ENCODE measurements at places on chromosomes 12 and 14.

GRCh38 chr14:22887260-22887989, 4.4 kb downstream of the REM2 start:
- DNase-seq: no peak

DNA sequence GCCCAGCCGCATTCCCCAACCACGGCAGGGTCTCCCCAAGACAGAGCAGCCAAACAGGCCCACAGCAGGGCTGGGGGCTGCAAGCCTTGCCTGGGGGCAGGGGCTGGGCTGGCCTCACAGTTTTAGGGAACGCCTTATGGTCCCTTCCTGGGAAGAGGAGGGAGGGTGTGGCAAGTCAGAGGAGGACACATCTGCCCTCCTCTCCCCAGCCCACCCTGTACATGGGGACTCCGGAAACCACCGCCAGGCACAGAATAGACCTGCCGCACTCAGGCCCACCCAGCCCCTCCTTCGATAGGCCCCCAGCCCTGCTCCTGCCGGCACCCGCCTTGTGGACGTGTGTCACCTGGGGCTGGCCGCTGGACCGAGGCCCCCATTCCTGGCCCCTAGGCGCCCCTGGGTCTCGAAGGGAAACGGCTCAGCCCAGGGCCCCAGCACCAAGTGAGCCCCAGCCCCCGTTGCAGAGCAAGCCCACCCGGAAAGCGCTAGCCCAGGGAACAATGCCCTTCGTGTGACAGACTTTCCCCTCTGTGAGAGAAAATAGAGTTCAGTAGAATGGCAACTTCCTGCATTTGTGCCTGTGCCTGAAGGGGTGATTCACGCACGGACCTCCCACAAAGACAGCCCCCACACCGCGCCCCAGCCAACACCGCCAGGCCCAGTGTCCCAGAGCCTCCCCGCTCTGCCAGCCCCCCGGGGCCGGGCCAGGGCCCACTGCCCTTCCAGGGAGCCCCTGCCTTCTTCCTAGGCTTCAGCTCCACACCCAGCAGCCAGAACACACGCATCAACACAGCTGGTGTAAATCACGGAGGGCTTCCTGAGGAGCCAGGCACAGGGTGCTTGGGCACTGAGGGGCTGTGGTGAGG, 12.0 kb upstream of the NUDT14 start:
- no peak for DNase-seq

- no peak for DNase-seq
Observed at GRCh38 chr12:132323171-132324010, 6.0 kb downstream of the GALNT9 start.

DNA sequence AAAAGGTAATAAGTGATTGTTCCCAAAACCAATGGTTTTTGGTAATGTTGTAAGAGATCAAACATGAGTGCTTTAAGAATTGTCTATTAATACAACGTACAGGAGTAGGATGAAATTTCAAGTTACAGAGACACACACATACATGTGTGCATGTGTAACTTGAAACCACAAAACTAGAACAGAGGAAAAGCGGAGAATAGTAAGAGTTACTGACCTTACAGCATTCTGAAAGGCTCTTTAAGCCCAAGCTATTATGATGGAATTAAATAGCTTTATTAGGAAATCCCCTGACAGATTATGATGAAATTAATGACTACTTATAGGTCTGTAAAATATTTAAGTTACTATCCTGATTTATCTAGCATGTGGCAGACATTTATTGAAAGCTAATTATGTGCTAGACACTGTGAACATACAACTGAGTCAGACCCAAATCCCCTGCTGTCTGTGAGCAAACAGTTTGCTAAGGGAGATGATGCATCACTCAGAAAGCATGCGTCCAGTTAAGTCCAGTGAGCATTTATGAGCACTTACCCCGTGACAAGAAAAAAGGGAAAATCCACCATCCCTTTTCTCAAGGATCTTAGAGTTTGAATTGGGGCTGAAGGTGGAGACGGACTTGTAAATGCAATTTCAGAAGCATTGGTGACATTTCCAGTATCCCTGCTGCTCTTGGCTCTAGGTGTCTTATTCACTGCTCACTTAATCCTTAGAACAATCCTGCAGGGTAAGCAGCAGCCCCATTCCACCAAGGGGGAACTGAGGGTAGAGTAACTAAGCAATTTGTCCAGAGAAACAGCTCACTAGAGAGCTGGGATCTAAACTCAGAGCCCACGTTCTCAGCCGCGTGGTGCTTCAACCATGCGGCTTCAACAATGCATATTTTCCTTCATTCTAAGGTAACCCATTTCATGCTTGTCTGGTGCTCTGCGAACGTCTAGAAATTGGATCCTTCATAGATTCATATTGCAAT, 117.4 kb downstream of the EML1 start:
- DNase-seq: no peak

- DNase-seq: no peak
Observed at GRCh38 chr12:92030618-92031017, 115.0 kb downstream of the BTG1 start.

GRCh38 chr14:98173305-98173704, 1098.7 kb downstream of the BCL11B start:
- no peak for DNase-seq

DNA sequence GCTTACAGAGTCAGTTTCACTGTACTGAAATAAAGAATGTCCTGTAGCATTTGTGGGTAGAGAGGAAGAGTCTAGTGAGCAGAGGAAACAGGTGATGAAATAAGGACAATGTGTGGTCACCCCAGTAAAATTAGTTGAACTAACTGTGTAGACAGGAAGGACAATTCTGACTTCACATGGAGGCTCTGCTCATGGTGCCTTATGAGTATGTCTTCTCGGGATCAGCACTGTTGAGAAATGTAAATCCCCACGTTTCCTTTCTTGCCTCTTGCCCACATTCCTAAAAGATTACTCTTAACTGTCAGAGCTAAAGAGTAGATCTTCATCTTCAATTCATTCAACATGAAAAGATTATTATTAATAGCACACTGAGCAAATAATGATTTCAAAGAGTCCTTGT, 113.2 kb upstream of the FLRT2 start:
- DNase-seq: no peak

GRCh38 chr14:64253672-64254071, 40.5 kb downstream of the ESR2 start:
- DNase-seq: no peak

- DNase-seq: no peak
Observed at GRCh38 chr14:88079624-88080023, 74.7 kb downstream of the GPR65 start.

- DNase-seq: no peak
Observed at GRCh38 chr14:100587086-100587762, at the start of gene BEGAIN. Gene BEGAIN (minus strand): TSS chr14:100587417. CDS start chr14:100587290, 127 bp downstream.

DNA sequence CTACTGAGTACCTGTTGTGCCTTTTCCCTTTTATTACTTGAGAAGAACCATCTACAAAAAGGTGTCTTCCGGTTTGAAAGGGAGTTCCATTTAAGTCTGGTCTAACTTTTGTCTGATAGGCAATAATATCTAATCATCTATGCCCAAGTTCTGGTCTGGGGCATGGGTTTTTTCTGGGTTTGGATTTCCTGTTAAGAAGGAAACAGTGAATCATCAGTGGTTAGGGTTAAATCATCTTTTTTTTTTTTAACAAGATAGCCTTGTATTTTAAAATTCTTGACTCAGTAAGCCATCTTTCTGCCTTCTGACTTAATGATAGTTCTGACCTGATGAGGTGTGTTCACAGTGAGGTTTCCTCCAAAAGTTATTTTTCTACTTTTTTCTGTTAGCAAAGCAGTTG, 29.3 kb upstream of the CPNE8 start:
- no peak for DNase-seq

DNA sequence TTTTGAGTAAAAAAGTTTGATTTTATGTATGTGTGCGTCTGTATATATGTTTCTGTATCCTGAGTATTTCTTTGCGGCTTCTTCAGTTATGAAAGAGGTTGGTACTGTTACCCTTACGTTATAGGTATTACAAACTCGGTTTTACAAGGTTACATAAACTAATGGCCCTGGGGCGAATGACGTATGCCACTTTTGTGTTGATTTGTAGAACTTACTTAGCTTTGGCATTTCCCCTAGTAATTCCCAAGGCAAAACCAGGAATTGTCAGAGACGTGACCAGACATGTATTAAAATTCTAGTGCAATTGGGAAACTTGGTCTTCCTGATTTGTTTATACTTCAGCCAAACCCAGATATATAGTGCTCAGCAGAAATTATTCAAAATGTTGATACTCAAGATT, 93.3 kb downstream of the DUSP16 start:
- DNase-seq: no peak

- no peak for DNase-seq
Observed at GRCh38 chr14:91424813-91425530, 7.4 kb upstream of the CCDC88C start.

DNA sequence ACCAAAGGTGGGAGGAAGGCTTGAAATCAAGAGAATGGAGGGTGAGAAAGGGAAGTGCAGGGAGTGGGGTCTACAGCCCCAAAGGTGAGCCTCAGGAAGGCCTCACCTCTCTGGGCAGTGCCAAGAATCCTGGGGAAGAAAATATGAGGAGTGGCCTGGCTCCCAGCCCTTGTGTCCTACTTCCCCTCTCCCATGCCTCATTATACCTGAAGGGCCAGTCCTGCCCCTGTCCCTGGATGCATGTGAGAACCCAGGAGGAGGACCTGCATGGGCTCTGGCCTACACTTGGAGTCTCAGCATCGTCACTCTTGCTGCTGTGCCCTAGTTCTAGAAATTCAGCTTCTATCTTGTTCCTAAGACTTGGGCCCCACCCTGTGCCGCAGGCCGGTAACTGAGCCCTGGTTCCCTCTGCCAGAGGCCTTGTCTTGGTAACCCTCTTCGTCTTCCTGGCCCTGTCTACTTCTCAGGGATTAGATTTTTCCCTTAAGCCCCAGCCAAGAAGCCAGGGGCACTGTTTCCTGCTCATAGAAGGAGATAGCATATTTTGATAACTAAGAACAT, 10.9 kb upstream of the MYH7 start:
- no peak for DNase-seq

GRCh38 chr14:22646570-22647254, 2.6 kb upstream of the OR6J1 start:
- no peak for DNase-seq

DNA sequence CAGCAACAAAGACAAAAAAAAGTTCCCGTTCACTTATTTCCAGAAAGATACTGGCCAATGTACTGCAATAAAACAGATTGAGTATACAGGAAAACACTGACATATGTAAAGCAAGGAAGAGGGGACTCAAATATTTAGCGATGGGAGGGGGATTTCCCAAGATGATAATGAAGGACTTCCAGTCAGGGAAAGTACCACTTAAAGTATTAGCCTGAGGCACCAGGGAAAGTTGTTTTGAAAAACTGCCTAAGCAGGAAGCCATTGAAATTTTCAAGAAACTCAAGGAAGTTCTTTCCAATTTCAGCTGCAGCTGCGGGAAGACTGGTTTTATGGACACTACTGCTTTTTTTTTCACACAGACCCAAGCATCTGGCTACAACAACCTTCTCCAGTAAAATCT, 1007.4 kb upstream of the NOVA1 start:
- no peak for DNase-seq

DNA sequence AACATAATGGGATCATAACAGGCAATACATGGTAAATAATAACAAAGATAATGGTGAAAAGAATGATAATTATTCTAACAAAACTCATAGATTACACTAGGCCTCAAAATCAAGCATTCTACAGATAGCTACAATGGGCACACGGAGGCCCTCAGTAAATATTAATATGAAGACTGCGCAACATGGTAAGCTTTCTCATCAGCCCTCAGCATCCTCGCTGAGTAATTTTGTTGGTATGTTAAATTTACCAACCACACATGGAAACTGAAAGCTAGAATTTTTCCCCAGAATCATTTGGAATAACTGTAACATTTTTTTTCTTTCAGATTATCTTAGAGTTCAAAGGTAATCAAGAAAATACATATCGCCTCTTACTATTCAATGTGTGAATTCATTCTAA, 74.2 kb upstream of the PYGL start:
- DNase-seq: no peak

GRCh38 chr14:64110802-64111201, 183.4 kb downstream of the ESR2 start:
- DNase-seq: no peak

GRCh38 chr14:63788011-63788933, 60.4 kb upstream of the SGPP1 start:
- DNase-seq: no peak

GRCh38 chr12:6947615-6948014, 3.5 kb upstream of the PTPN6 start:
- no peak for DNase-seq

GRCh38 chr12:103854372-103854973, 13.4 kb upstream of the NT5DC3 start:
- DNase-seq: no peak

GRCh38 chr14:105473677-105474482, 741 bp upstream of the CRIP2 start:
- DNase-seq: peak; percentile 96

DNA sequence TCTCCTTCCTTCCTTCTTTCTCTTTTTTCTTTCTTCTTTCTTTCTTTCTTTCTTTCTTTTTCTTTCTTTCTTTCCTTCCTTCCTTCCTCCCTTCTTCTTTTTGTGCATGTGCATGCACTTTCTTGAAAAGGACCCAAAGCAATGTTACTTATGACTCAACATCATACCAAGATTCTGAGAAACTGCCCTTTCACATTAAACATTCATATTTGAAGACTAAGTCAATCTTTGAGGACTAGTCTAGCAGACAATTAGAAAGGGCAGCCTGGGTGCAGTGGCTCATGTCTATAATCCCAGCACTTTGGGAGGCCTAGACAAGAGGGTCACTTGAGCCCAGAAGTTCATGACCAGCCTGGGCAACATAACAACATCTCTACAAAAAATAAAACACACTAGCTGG, 212.8 kb upstream of the KITLG start:
- DNase-seq: no peak

DNA sequence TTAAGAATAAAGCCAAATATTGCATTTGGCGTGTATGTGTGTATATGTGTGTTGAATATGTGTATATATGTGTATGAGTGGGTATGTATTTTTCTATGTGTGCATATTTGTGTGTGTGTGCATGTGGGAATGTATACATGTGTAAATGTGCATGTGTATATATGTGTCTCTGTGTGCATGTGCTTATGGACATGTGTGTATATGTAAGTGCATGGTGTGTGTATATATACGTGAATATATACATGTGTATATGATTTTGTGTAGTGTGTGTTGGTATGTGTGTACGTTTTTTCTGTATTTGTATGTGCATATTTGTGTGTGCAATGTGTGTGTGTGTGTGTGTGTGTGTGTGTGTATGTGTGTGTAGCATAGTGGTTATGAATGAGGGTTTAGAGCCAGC, 1021.0 kb downstream of the AACS start:
- DNase-seq: no peak

DNA sequence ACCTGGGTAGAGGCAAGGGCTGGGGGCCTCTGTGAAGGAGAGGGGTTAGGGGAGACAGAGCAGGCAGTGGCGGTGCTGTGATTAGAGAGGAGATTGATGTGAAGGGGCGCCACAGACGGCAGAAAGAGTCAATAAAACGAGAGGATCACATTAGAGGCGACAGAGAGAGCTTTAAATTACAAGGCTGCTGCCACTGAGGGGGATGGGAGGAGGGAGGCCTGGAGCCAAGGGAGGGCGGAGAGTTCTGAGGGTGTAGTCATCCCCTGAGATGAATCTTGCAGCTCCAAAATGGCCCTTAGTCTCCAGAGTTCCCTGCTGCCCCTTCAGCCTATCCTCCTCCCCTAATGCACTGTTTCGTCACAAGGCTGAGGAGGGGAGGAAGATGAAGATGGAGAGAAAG, 12.8 kb downstream of the ZFHX2 start:
- DNase-seq: no peak
